Chondrocyte (in vitro differentiated cells): ENCODE measurements at places on chromosomes 2 and 18. TPM values are rescaled to one million over a fixed set of nuclear protein-coding genes. Genes with fewer than 3 reads are reported as not detected.

The UGT1A3 gene
- not detected in 3 replicates for total RNA-seq

The ELAC1 gene
- 6.4 to 9.2 TPM (median 8.4 TPM) in 3 replicates for total RNA-seq

DNA sequence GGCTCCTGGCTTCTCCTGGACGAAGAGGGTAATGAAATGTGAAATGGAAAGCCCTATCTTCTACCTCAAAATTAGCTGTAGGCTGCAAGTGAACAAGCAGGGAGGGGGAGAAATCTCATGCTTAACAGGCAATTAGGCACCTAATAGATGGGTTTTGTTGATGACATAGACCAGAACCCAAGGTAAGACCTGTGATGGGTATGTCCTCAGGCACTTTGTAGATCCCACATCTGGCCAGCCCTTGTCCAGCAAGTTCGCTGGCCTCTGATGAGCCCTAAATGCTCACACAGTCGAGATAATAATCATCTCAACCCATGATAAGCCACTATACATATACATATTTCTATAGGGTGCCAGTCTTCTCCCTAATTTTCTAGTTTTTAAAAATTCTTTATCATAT is 82.6 kb downstream of the MARCO start:
- no peak for DNase-seq

The DYTN gene
- total RNA-seq = not detected in 3 replicates

- no peak for DNase-seq
Observed at GRCh38 chr2:62187246-62187645, 8.7 kb upstream of the B3GNT2 start.

DNA sequence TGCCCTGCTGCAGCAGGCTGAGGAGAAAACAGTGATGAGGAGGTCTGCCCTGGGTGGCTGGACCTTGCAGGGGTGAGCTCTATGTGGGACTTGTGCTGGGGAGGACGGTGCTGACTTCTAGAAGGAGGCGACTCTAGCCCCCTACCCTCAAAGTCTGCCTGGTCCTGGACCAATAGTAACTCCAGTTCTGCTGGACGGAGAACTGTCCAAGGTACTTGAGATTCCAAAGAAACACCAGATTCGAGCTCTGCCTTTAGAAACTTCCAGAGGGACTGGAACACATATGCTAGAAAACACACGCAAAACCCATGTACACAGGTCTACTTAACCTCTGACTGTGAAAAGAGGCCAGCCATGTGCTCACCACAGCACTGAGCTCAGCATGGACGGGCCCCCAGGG is 260.6 kb downstream of the TWIST2 start:
- no peak for DNase-seq

The PARD3B gene
- 24.3 to 39.6 TPM (median 24.9 TPM) in 3 replicates for total RNA-seq

GRCh38 chr2:80473796-80474195 is 169.2 kb upstream of the LRRTM1 start:
- no peak for DNase-seq

DNA sequence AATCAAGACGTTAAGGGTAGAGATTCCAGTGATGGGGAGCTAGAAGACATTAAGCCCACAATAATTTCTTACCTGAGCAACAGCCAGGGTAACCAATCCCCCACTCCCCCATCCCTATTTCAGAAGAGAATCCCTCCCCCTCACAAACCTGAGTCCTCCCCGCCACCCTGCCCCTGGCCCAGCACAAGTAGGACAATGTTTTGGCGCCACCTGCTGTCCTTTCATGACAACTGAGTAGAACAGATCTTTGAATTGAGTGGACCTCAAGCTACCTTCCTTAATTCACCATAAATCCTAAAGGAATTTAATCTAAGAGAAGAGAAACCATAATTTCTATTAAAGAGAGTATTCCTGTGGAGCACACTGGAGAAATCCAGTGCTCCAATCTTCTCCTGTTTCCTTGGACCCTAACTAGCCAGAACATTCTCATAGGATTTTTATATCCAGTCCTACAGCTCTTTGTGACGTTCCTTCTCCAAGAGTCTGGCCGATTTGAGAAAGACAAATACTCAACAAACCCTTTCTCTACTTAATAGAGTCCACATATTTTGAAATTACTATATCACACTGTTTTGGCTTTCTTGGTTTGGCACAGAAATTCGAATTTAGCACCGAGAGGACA is 41.1 kb downstream of the NHEJ1 start:
- DNase-seq = no peak
